ENCODE measurements at places on chromosomes 3 and 15.

- DNase-seq, result no peak
Observed at GRCh38 chr15:93109336-93110102, 20.5 kb upstream of the RGMA start.

- no peak for DNase-seq
Observed at GRCh38 chr3:17367171-17367570, 375.3 kb downstream of the TBC1D5 start.

GRCh38 chr3:185734725-185735096, 90.1 kb downstream of the IGF2BP2 start:
- no peak for DNase-seq

GRCh38 chr15:59762558-59762957, 73.4 kb upstream of the BNIP2 start:
- DNase-seq, result no peak
